Mesenteric fat pad (tissue), 1 donor: ENCODE measurements at places on chromosomes 13 and 19. TPM values are rescaled to one million over a fixed set of nuclear protein-coding genes. Genes with fewer than 3 reads are reported as not detected.

DNA sequence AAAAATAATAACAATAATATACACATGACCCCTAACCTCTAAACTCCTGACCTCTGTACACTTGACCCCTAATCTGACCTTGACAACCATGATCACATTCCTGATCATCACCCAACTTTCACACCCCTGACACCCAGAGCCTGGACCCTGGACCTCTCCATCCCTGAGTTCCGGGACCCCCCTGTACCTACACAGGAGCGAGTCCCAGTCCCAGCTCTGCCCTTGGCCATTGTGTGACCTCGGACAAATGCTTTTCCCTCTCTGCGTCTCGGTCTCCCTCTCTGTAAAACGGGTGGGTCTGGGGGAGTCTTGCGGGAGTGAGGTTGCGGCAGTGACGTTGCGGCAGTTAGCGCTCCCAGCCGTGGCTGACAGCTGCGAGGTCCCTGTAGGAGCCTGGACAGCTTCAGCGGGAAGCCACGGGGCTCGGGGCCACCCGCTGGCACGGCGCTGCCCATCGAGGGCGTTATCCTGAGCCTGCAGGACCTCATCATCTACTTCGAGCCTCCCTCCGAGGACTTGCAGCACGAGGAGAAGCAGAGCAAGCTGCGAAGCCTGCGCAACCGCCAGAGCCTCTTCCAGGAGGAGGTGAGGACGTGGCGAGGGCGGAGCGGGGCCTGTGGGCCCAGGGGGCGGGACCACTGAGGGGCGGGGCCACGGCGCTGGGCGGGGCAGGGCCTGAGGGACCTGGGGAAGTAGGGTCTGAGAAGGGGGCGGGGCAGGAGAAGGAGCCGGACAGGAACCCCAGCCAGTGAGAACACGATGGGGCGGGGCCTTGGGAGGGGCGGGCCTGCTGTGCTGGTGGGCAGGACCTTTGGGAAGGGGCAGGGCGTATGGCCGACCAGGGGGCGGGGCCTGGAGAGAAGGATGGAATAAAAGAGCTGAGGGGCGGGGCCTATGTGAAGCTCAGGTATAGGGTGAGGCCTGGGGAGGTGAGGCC, 19.2 kb downstream of the RYR1 start:
- no peak for DNase-seq

The DAND5 gene
- not detected for total RNA-seq

The GPC6 gene
- 23.1 TPM for total RNA-seq

The PNMA8A gene
- 1.2 TPM for total RNA-seq

DNA sequence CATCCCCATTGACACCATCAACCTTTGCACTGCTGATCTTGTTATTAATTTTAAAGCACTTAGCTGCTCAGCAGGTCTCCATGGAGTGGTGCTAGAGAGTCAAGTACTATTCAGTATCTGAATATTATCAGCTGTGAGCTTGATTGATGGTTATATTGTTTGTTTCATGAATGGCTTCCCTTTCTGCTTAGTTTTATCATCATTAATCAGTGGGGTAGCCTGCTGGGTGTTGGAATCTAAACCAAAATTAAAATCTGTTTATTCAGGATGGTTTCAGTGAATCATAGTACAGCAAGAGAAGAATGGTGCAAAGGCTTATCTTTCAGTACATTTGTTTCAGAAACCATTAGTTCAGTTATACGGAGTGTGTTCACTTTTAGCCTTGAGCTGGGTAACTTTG, 42.5 kb upstream of the SCEL start:
- DNase-seq = no peak

- DNase-seq = no peak
Measured at GRCh38 chr13:66344805-66345517, 885.2 kb downstream of the PCDH9 start.

GRCh38 chr19:33746159-33746558, 50.5 kb upstream of the KCTD15 start:
- no peak for DNase-seq

DNA sequence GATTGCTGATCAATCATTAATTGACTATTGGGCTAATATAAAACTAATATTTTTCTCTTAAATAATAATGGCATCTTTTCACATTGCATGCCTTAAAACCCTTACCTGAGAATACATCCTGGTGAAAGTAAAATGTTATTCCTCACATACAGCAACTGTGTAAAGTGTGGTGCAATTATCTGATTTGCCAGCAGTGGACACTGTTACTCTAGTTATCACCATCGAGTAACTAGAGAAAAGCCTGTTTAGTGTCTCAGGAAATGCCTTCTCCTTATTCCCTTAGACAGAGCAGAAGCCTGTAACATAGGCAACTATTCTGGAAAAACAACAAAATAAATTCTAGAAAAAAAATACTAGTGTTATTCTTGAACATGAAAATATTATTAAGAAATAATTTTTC, 459.8 kb downstream of the FGF14 start:
- DNase-seq = no peak

The SYNE4 gene
- total RNA-seq = not detected

- no peak for DNase-seq
Measured at GRCh38 chr13:73171271-73171682, 112.5 kb downstream of the KLF5 start.

DNA sequence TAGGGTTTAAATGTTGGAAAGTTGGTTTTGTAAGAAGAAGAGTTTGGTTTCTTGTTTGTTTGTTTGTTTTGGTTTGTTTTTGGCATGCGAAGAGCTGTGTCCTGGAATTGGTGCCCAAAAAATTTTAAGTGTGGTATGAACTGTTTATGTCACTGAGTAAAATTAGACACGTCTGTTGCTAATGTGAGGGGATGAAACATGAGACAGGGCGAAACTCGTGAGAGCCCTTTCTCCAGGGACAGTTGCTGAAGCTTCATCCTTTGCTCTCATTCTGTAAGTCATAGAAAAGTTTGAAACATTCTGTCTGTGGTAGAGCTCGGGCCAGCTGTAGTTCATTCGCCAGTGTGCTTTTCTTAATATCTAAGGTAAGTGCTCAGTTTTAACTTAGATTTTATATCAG, at the start of gene SGCG:
SGCG (plus strand) TSS at position 269 of the 400 bp plus-strand sequence. CDS start 22,716 bp downstream, outside the sequence.
- DNase-seq = no peak

DNA sequence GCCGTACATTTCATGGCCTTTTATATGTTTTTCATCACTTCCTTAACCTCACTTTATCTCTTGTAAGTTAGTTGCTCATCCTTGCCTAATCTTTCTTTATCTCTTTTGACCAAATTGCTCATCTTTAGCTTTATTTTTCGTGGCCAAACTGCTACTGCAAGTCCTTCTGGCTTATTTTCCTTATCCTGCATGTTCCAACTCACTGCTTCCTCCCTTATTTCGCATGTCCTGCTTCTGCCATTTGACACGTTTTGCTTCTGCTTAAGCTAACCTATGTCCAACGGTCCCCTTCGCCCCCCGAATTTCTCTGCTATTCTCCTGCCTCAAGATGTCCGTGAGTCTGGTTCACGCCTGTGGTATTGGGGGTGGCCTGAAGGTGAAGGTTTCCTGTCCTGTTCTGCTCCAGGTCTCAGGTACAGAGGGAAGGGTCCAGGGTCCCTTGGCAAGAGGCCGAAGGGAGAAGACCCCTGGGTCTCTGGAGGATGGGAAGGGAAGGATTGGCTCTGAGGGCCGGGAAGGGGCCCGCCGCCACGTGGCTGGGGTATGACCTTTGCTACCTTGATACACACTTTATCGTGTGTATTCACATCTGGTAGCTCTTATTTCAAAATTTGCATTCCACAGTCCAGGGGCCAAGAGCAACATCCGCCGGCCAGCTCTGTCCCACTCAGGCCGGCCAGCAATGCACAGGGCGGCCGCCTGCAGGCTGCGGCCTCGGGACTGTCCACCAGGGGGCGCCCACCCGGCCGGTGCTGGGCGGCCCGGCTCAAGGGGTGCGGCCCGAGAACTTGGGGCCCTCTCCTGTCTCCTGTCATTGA, 2.9 kb upstream of the C19orf85 start:
- DNase-seq = no peak

DNA sequence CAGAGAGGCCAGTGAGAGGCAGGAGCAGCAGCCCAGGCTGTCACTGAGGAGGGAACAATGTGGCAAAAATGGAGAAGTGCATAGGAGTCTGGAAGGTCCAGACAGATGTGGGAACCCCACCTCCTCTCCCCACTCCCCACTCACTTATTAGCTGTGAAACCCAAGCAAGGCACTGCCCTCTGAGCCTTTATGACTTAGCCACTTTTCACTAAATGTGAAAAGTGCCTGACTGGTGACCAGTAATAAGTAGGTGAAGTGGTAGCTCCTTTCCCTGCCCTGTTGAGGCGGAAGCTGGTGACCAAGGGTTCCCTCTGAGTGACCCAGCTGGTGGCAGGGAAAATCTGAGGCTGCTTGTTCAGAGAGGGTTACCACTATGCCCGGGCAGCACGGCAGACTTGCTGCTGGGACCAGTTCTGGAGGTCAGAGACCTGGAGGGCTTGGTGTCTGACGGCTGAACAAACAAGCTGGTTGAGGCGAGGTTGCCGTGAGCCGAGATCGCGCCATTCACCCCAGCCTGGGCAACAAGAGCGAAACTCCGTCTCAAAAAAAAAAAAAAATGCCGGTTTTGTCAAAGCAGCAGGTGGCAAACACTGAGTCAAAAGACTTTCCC, 80.0 kb downstream of the ZNF429 start:
- DNase-seq = no peak

The PDE4C gene
- total RNA-seq = not detected

- no peak for DNase-seq
Measured at GRCh38 chr13:25171517-25172302, at the start of gene AMER2. Gene AMER2 (minus strand): TSS chr13:25172288. CDS start chr13:25171619, 669 bp downstream.

DNA sequence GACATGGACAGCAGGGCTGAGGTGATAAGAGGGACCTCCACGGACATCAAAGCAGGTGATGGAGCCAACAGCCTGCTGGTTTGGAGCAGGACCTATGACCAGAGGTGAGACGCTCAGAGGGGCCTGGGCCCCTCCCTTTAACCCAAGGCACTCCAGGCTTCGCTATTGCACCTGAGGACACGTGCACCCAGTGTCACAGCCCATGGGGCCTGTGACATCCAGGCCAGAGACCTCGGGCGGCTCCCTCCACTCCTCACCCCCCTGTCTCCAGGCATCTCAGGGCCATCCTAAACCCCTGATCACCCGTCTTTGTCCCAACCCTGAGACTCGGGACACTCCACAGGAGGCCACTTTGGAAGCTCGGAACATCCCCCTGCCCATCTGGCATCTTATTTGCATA, 12.9 kb downstream of the ADGRE5 start:
- no peak for DNase-seq

The MAB21L1 gene
- total RNA-seq = 0.61 TPM
